ENCODE measurements at places on chromosomes 12 and 14.
A peak's percentile ranks its signal among the peaks of the same experiment; 100 is the strongest.

DNA sequence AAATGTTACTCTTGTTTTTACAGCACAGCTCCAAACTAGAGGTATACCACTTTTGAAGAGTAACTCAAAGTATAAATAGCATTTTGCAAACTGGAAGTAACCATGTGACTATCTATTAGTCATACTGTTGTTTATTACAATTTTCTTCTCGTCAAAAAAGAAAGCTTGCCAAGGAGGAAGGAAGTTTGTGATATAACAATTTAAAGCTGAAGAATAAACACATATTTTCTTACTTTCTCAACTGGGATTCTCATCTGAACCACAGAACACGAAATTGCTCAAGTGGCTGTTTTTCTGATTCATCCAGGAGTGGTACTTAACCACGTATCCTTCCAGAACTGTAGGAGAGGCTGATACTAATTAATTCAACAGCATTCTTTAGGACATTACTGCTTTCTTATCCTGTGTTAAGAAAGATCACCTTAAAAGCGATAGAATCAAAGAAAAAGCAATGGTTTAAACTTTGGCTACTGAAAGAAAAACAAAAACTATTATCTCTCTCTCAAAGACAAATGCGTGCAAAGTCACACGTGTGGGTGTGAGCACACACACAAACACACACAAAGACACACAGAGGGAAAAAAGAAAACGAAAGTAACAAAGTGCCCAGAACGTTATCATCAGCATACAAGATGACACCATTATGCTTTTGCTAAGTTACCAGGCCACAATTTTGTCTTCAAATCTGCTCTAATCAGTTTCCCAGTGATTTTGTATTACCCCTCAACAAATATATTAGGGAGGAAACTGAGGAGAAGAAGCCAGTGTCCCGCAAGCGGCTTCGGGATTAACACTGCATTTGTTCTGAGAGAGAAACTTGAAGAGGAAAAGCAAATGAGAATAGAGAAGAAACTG is at the start of gene CLEC2B:
CLEC2B (minus strand) TSS at position 48 of the 855 bp plus-strand sequence.
- peak; percentile 86 for DNase-seq

DNA sequence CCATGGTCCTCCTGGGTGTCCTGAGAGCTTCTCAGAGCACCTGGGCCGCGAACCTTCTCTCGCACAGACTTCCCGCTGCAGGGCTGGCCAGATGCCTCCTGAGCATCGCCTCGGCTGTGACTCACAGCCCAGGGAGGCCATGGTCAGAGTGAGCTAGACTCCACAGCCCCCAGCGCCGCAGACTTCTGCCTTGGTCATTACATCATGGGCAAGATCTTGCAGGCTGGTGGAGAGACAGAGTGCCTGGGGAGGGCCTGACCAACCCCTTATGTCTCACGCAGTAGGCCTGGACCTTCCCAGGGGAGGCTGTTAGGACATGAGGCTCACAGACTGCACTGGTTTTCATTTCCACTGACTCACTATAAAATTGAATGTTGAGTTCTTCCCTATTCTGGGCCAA is 41.8 kb downstream of the SMOC1 start:
- no peak for DNase-seq

DNA sequence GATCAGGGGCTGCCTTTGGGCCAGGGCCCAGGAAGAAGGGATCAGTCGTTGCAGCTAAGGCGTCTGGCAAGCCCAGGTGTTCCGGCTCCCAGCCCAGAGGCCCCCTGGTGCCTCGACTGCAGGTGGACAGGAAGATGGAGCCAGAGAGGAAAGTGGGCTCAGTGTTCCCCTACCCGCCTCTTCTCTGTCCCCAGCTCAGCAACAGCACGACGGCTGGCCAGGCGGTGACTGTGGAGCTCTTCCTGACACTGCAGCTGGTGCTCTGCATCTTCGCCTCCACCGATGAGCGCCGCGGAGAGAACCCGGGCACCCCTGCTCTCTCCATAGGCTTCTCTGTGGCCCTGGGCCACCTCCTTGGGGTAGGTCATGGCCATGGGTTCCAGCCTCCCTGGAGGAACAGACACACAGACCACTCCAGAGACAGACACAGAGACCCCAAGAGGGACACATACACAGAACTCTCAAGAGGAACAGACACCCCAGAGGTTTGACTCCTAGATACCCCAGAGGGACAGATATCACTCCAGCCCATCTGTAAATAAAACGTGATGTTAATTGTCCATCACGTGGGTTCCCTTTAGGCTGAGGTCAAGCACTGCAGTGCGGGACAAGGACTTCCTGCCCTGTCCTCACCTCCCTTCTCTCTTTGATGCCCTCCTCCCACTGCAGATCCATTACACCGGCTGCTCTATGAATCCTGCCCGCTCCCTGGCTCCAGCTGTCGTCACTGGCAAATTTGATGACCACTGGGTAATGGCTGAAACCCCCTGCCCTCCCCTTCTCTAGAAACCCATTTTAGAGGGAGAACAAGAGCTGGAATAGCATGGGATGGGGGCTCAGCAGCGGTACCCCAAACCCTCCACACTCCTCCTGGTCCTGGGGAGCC is 3.7 kb downstream of the AQP2 start:
- DNase-seq, result no peak

DNA sequence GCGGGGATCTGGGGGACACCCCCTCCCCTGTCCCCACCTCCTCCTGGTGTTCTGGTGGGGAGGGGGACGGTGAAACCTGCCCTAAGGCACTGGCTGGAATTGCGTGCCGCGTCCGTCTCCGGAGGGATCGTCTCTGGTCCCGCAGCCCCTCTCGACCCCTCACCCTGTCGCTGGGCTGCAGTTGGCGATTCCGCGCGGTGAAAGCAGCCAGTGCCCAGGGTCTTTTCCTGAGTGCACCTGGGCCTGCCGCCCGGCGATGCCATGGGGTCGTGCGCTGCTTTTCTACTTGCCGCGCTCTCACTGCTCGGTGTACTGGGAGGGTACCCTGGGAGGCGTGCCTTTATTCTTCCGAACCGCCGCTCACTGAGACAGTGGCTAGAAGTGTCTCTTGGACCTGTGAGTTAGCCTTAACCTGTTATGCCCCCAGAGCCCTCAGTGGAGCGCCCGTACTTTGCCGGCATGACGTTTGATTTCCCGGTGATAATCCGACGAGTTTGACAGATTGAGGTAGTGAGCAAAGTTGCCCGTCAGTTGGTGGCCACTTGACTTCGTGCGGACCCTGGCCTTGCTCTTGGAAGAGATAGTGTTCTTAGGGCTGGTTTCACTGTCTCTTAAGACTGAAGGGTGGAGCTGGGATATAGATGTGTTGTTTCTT is 788 bp downstream of the SFSWAP start:
- no peak for DNase-seq

- no peak for DNase-seq
These were observed 51.2 kb downstream of the OTX2 start for GRCh38 chr14:56759094-56759493.
